ENCODE measurements at places on chromosomes 3 and 15. TPM values are rescaled to one million over a fixed set of nuclear protein-coding genes. Genes with fewer than 3 reads are reported as not detected.

GRCh38 chr15:53378096-53378800 lies 381.2 kb downstream of the WDR72 start:
- no peak for DNase-seq

GRCh38 chr3:87634426-87634825 lies 358.0 kb upstream of the POU1F1 start:
- DNase-seq, result no peak

Gene LRRIQ4
- not detected for total RNA-seq

- DNase-seq, result no peak
Observed at GRCh38 chr15:75732177-75732808, 19.6 kb upstream of the CSPG4 start.

DNA sequence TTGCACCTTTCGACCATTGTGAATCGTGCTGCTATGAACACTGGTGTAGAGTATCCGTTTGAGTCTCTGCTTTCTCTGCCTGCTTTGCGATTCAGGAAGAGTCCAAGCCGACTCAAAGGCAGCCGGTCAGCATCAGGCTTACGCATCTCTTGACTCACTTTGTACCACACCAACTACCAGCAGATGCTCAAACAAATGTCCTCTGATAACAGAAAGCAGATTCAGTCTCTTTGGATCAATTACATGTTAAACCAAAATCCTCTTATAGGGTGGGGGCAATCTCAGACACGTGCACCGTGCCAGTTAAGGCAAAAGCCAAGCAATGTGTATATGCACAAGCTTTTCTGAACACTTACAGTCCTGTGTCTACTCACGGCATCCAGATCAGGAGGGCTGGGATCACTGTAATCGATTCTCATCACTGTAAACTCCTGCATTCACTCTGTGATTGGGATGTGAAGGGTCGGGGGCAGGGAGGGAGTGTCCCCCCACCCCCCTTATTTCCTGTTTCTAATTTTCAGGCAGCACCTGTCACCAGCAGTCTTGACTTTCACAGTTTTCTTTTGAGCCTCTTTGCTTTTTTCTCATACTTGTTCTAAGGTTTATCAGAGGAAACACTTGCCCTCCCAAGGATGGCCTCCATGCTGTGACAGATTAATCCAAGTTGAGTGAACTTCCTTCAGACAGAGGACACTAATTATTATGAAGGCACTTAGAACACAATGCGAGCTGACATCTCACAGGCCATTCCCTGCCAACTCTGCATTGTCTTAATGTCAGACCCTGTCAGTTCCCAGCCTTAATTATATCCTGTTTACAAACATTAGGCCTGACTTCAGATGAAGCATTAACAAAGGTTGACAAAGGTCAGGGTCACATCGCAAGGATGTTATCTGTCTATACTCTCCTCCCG lies 153.5 kb downstream of the MECOM start:
- DNase-seq, result no peak

Gene GDPGP1
- total RNA-seq, result 3.9 TPM

Gene OCA2
- total RNA-seq, result under 0.01 TPM

Gene WDR93
- not detected for total RNA-seq

GRCh38 chr3:30691944-30692343 lies 85.5 kb downstream of the TGFBR2 start:
- DNase-seq, result no peak

GRCh38 chr3:156705761-156706616 lies 31.6 kb downstream of the TIPARP start:
- DNase-seq, result peak; percentile 44
